ENCODE measurements at places on chromosomes 6 and 20. TPM values are rescaled to one million over a fixed set of nuclear protein-coding genes. Genes with fewer than 3 reads are reported as not detected.

The RIMS1 gene
- total RNA-seq = 5.7 TPM

DNA sequence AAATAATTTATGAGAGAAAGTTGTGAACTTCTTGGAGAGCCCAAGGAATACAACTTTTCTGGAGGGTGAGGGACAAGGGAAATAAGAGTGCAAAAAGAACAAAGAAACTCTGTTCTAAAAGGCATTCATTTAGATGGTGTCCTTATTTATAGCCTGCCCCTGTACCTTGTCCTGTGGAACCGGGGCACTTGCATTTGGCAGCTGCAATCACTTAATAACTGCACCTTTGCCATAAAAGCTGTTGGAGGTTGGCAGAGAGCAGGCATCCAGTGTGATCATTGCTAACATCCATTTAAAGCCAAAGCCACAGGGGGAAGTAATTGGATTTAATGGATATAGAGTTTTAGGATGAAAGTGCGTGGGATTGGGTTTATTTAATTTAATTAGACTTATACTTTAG, 50.8 kb upstream of the SGK1 start:
- DNase-seq = no peak

The HCK gene
- total RNA-seq = not detected

DNA sequence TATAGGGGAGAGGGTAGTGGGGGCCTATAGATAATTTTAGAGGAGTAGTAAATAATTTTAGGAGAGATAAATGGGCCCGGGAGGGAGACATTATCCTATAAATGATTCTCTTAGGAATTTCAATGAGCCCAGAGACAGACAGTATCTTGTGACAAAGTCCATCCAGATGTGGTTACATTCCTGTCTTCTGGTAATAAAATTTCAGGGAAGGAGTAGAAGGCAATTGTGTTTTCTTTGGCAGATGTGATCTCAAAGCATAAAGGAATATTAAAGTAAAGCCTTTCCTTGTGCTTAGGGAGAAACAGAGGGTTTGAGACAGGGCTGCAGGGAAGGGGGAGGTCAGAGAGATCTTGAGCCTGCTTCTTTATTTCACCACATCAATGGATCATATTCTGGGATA, 979.8 kb upstream of the GJE1 start:
- no peak for DNase-seq

- peak; percentile 64 for DNase-seq
These were observed 174.2 kb downstream of the DLL1 start for GRCh38 chr6:170116636-170117035.

DNA sequence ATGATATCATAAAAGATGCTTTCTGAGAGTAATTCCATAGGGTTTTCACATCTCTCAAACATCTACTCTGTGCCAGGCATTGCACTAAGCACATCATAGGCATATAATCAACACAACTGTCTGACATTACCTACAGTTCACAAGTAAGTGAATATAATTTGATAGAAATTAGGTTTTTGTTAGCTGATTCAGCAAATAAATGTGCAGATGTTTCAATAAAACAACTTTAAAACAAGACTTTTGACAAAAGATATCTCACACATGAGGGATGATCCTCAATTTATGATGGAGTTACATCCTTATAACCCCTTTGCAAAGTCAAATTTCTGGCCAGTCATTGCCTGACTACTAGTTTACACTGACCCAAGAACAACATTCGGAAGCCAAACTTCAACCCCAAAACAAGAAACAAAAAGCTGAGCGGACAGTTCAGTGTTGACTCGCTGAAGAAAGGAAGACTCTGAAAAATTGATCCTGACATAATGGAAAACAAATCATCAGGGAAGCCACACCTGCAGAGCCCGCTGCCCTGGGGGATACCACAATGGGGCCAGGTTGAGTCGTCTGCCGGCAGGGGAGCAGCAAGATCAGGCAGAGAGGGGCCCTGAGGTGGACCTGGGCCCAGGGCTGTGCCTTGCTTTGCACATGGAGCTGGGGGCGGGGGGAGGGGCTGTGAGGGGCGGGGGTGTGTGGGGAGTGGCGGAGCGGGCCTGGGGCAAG, 739.2 kb upstream of the GJE1 start:
- DNase-seq = no peak

The PMEPA1 gene
- 163 TPM for total RNA-seq

- no peak for DNase-seq
These were observed 199.2 kb downstream of the ZNF217 start for GRCh38 chr20:53394433-53394832.

- no peak for DNase-seq
These were observed 116.6 kb downstream of the FOXC1 start for GRCh38 chr6:1726341-1726768.

DNA sequence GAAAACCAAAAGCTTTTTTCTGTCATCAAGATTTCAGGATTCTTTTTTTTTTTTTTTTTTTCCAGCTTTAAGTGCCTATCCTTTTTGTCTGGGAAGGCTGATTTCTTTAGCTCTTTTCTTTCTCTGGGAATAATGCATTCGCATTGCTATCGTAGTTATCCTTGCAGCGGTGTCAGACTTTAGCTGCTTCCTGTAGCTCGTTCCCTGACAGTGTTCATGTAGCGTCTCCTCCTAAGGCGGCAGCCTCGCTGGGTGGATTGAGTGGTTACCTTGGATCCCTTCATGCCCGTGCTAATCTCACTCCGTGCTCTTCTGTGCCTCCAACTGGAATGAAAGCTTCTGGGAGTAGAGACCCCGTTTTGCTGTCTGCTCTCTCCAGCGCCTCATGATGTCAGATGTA, 43.1 kb downstream of the UST start:
- DNase-seq = no peak

DNA sequence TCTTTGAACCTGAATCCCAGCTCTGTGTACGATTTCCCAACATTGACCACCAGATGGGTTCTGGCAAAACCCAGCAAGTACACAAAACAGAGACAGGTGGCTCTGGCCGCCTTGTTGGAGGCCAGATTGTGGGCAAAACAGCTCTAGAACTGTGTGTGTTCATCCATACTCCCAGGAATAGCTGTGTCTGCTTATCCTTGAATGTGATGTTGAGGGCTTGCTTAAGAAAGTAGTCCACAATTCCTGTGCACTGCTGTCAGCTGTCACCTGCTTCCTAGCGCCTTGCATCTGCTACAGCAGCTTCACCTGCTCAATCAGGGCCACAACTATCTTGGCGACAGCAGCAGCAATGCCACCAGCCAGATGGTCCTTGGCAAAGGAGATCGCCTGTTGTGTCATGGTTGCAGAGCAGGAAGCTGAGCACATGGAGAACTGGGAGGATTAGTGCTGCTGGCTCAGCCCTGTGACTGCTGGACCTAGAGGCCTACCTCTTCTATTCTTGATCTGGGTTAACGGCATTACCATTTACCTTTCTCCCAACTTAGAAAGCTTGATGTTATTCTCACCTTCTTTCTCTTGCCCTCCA, 3.7 kb upstream of the SMAP1 start:
- DNase-seq = no peak

- DNase-seq = peak; percentile 68
These were observed 30.6 kb upstream of the GRM4 start for GRCh38 chr6:34176261-34177031.

The BMP6 gene
- total RNA-seq = not detected

The SLC17A1 gene
- total RNA-seq = not detected

The OR10C1 gene
- total RNA-seq = not detected

The CRYBG1 gene
- total RNA-seq = 16.2 TPM

The MAN1A1 gene
- total RNA-seq = 6.9 TPM

DNA sequence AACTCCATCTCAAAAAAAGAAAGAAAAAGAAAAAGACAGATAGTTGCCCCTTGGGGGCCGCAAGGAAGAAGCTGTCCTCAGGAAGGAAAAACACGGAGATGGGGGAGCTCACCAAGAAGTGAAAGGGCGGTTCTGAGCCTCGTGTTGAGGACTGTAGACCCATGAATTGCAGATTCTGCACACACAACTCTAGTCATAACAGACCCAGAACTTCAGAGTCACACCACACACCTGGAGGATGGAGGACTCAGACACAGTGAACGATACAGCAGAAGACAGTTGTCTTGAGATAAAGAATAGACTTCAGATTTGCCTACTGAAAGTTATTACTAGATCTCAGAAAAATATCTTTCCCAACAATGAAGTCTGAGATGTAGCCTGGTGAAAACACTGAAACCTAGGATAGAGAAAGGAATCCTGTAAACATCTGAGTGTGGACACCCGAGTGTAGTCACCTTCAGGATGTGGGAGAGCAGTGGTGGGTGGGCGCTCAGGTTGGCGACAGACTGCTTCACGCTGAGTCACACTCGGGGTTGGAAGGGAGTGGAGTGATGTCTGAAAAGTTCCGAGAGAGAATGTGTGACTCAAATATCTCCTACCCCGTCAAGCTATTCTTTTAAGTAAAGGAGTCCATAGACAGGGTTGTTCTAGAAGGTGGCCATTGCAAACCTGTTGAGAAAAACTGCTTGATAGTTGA, 88.1 kb downstream of the MAP3K4 start:
- DNase-seq = no peak

- DNase-seq = no peak
These were observed 203.6 kb downstream of the MEI4 start for GRCh38 chr6:77856391-77856790.

GRCh38 chr20:49496553-49497397, 14.3 kb upstream of the KCNB1 start:
- DNase-seq = no peak

DNA sequence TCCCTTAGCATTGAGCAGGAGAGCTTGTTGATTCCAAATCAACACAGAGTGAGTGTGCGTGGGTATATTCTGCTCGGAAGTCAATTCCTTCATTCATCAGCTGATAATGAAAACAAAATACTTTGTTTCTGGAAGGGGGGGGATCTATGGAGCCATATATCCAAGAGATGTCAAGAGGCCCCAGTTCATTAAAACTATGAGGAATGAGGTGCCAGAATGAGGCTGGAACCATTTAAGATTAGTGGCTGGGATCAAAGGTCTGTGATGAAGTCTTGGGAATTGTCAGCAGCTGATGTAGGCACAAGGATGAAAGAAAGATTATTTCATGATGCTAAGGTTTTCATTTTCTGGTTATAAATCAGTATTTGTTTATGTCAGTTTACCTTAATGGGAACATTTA, 30.5 kb upstream of the PLEKHG1 start:
- no peak for DNase-seq

DNA sequence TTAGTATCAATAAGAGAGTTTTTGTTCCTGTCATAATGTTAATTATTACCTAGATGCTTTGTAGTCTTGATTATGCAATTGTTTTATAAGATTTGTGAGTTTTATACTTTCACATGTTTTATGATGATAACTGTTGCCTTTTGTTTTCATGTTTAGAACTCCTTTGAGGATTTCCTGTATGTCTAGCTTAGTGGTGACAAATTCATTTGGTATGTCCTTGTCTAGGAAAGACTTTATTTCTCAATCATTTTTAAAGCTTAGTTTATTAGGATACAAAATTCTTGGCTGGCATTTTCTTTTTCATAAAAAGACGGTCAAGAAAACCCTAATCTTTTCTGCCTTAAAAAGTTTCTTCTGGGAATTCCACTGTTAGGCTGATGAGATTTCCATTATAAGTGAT, 849.9 kb upstream of the EYS start:
- no peak for DNase-seq

The RAET1L gene
- not detected for total RNA-seq

- no peak for DNase-seq
These were observed 59.2 kb upstream of the KIF25 start for GRCh38 chr6:167937948-167938911.

- no peak for DNase-seq
These were observed 86.8 kb downstream of the RPP40 start for GRCh38 chr6:4916954-4917561.

- no peak for DNase-seq
These were observed 164.5 kb upstream of the SLC24A3 start for GRCh38 chr20:19047951-19048296.

The VTA1 gene
- total RNA-seq = 44.5 TPM

The TPBG gene
- 11.9 TPM for total RNA-seq

- DNase-seq = no peak
These were observed 17.7 kb downstream of the GJA1 start for GRCh38 chr6:121453191-121453590.

The HLA-DOB gene
- total RNA-seq = 0.56 TPM

- DNase-seq = no peak
These were observed 168.5 kb upstream of the SIM1 start for GRCh38 chr6:100633096-100633777.

- DNase-seq = no peak
These were observed 162.2 kb downstream of the NKAIN2 start for GRCh38 chr6:123965894-123966293.

- DNase-seq = no peak
These were observed 372.6 kb downstream of the QKI start for GRCh38 chr6:163786995-163787671.

The DDX39B gene
- 227 TPM for total RNA-seq

DNA sequence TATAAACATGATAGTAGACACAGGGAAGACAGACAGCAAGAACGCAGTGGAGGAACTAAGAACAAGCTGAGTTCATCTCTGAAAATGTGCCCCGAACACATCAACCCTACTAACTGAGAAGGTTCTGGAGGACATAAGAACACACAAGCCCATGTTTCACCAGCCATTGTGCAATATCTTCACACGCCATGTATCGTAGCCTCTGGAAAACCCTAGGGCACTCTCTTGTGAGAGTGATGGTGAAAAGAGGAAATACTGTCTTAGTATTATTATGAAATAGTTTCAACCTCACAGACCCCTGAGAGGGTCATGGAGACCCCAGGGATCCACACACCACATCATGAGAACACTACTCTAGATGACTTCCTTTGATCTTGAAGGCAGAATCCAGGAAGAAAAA, 26.1 kb upstream of the FOXF2 start:
- DNase-seq = no peak

DNA sequence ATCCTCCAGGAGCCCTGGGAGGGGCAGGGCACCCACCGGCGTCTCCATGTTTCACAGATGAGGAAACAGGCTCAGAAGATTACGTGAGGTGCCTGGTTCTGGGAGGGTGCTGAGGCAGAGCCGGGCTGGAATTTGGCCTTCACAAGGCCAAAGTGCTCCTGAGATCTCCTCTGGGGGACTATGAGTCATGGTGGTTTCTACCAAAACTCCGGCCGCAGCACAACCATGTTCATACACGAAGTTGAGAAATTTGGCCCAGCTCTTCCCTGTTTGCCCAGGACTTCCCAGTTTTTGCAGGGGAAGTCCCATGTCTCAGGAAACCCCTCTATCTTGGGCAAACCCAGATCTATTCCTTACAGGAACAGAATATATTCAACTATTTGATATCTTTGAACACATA, 172.9 kb upstream of the CDYL start:
- DNase-seq = no peak

GRCh38 chr6:21099338-21100314, 493.9 kb upstream of the SOX4 start:
- DNase-seq = no peak

GRCh38 chr6:470051-470900, 78.7 kb downstream of the IRF4 start:
- no peak for DNase-seq

GRCh38 chr6:49636713-49637349, at the start of gene RHAG:
Gene RHAG, minus strand, starts transcription at chr6:49636839. Its CDS starts 27 bp downstream, at chr6:49636812.
- DNase-seq = no peak

The NPBWR2 gene
- not detected for total RNA-seq

- peak; percentile 63 for DNase-seq
These were observed 79.3 kb downstream of the SLC22A3 start for GRCh38 chr6:160427312-160428068.

The SPATS1 gene
- total RNA-seq = not detected

GRCh38 chr20:54156522-54156921, 17.3 kb downstream of the CYP24A1 start:
- no peak for DNase-seq

The FRMD1 gene
- not detected for total RNA-seq

The MYBL2 gene
- total RNA-seq = 15.7 TPM

GRCh38 chr6:113944701-113945100, 26.2 kb downstream of the HDAC2 start:
- DNase-seq = no peak

- DNase-seq = no peak
These were observed 8.9 kb downstream of the TREM1 start for GRCh38 chr6:41277605-41278004.

The STMND1 gene
- total RNA-seq = not detected

Measured in chondrocyte (in vitro differentiated cells).